Fibroblast of the aortic adventitia (primary cell): ENCODE measurements at places on chromosomes 5 and 9. TPM values are rescaled to one million over a fixed set of nuclear protein-coding genes. Genes with fewer than 3 reads are reported as not detected.

DNA sequence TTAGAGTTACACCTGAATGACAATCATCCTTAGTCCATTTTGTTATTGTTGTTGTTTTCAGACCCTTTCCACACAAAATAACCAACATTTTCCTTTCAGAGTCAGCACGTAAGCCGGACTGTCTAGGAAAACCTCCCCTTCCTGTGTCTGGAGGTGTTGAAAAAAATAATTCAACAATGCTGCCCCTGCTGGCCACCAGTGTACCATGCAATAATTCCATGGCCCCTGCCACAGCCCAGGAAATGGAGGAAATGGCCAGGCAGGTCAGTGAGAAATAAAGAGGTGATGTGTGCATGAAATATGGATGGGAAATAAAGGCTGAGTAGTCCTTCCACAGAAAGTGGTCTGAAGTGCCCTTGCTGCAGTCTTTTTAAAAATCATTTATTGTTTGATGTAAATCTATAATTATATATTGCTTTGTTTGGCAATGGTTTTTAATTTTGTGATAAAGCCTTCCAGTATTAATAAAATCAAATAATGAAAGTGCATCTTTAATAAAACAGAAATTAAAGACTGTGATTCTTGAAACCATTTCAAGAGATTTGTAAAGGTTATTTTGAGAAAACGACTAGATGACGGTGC is 152.8 kb upstream of the PAPPA start:
- no peak for DNase-seq

DNA sequence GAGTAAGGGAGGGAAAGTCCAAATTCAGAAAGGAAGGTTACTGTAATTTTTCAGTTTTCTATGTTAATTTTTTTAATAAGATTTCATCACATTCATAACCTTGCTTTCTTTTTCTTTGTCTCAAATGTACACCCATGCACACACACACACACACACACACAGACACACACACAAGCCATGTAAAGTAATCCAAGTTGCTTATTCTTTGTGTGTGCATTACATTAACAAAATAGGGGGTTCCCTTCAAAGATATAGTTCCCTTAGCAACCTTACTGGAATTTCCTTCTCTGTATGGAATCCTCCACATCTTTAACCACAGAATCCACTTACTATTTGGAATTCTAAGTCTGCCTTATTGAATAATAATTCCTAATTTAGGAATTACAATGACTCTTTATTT is 32.7 kb downstream of the ZNF366 start:
- peak; percentile 42 for DNase-seq

GRCh38 chr9:15220658-15221318 is 86.2 kb downstream of the TTC39B start:
- DNase-seq: peak; percentile 75

DNA sequence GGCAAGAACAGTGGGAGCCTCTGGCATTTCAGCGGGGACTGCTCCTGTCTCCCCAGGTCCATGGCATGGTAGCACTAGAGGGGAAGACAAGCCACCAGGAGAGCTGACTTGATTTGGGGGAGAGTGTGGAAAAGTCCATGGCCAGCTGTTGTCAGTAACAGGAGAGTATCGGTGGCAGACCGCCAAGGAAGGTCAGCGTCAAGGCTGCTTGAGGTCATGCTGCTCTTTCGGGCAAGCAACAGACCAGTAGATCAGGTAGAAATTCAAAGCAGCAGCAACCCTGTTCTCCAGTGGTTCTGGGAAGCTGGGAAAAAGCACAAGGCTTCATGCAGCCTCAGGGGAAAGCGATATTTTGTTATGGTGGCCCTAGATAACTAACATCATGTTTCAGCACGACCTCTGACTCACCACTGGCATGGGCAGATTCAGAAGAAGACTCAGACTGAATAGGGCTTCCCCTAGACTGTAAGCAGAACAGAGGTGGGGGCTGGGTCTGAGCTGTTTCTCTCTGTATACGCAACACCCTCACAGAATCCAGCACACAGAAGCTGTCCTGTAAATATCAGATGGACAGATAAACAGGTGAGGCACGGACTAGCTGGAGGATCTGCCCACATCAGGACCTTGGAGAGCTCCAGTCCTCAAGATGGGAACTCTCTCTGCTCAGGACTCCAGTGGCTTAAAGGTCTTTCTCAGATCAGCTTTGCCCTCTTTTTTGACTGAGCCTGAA is 35.2 kb upstream of the PLEKHG4B start:
- DNase-seq: peak; percentile 31

- no peak for DNase-seq
Observed at GRCh38 chr5:26802944-26803343, 235.4 kb downstream of the CDH9 start.

OR1J2 gene
- 1.6 TPM in 1 of 2 replicates, not detected in the other for total RNA-seq

RANBP3L gene
- 0.27 TPM in 1 of 2 replicates, not detected in the other for total RNA-seq
